ENCODE measurements at places on chromosomes 2 and 18.

DNA sequence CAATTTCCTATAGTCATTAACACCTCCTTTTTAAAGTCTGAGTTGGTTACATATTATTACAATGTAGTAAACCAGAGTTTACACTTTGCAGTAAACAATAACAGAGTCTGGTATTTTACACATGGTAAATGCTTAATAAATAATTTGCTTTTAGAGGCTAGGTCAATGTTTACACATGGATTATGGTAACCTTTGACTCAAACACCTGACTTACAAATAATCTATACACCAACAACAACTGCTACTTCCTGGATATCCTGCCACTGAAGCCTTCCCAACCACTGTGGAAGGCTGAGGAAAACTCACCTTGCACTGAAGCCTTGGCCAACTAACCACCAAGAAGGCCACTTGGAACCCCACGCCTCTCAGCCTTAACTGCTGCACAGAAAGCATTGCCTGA lies 5.4 kb downstream of the ALS2 start:
- DNase-seq, result no peak

DNA sequence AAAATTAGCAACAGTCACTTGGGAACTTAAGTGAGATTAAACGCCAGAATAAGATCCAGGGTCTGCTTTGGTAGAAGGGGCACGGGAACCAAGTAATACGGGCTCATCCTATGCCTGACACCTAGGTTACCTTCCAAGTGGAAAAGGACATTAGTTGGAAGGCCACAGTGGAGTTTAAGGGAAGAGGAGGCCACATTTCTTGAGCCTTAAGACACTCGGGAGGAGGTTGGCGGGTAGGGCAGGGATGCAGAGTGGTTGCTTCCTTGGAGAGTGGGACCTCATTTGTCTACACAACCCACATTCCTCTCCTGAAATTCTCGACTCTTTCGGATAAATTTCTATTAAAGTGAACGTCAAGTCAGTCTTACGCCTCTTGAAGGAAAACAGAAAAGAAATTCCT lies 510 bp upstream of the DNAH6 start:
- no peak for DNase-seq

DNA sequence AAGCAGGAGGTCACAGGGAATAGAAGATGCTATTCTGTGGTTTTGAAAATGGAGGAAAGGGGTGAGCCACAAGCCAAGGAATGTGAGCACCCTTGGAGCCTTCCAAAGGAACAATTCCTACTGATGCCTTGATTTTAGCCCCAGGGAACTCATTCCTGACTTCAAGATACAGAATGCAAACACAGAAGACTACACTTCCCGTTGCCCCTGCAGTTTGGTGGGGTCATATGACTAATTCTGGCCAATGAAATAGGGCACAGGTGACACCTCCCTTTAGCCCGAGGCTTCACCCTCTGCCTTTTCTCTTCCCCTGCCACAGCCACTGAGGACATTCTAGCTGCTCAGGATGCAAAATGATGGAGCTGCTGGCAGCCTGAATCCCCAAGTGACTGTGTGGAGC lies 126.1 kb downstream of the INHBB start:
- DNase-seq, result no peak

DNA sequence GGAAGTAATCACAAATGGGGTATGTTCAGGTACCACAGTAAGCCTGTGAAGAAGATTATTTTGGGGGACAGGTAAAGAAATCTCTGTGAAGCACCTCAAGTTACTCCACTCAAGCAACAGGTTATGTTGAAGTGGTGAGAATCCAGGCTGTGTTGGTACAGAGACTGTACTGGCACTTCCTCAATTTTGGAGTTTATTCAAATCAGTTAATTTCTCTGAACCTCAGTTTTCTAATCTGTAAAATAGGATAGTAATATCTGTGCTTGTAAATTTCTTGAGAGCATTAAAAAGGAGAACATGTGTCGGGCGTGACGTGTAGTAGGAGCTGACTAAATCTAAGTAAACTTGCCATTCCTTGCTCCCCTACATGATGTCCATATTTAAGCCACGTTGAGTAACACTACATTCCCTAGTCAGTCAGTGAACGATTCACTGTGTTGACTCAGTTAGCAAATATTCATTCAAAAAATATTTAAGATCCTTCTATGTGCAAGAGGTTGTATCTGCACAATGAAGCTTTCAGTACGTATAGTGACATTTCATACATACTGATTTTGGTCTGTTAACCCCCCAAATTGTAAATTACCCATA lies 504.2 kb downstream of the ZEB2 start:
- DNase-seq, result no peak

- DNase-seq, result no peak
These were observed 143.4 kb downstream of the NR4A2 start for GRCh38 chr2:156189143-156189542.

DNA sequence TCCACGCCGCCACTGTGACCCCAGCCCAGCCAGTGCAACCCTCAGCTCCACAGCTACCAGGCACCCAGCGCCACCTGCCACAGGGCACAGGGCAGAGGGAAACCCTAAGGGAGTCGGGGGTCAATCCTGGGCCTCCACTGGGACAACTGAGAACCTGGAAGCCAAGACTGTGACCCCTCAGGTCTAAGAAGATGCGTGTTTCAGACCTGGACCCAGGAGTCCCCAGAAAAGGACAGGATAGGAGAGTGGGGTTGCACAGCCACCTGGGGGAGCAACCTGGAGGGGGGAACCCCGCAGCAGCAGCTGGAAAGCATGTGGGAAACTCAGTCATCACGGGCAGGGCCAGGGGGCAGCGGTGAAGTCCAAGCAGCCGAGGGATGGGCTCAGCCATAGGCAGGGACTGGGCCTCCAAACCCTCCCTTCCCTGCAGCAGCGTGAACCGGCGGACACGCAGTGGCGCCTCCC lies 4.1 kb downstream of the ESPNL start:
- no peak for DNase-seq

DNA sequence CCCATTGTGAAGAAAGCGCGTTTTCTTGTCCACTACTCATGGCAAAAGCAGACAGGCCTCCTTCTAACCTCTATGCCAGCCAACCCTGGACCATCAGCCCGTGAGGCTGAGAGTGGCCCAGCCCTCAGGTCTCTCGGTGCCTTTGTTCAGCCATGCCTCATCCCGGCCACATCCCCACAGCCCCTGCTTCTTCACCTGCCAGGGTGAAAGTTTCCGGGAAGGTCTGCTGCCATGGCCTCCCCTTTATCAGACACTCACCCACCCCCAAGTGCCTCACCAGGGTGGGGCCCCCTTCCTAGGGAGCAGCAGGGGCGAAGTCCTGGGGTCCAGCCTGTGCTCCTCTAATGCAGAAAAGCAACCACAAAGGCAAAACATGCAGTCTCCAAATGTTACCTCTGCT lies 478.4 kb upstream of the SALL3 start:
- DNase-seq, result no peak

DNA sequence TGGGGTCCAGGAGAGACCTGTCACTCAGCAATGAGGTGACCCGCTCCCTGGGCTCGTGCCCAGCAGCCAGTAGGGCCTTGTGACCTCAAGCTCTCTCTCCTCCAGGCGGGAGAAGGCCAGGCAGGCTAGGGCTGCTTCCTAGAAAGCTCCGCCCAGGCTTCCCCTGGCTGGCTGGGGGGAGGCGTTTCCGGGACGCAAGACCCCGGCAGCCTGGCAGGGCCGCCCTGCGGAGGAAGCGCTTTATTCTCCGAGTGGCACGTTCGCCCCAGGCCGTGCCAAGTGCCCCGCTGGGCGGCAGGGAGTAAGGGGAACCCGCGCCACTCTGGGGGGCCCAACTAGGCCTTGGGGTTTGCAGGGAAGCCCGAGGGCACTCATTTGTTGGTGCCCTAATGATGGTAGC lies 21.2 kb upstream of the EPAS1 start:
- DNase-seq, result no peak

GRCh38 chr2:186256540-186256939 lies 229.5 kb upstream of the ZC3H15 start:
- no peak for DNase-seq

DNA sequence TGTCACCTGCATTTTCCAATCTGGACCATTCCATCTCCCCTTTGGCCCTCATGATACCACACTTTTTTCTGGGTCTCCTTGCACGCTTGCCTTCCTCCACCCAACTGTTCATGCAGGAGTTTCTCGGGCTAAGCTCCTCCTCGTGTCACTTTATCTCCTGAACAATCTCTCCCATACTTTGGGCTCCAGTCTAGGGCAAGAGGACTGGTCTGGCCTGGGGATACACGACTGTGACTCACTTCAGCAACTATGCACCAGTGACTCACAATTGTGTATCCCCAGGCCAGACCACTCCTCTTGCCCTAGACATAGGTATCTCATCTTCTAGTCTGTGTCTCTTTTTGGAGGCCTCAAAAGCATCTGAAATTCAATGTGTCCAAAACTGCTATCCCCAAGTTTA lies 149.4 kb upstream of the PTPRM start:
- DNase-seq, result no peak

DNA sequence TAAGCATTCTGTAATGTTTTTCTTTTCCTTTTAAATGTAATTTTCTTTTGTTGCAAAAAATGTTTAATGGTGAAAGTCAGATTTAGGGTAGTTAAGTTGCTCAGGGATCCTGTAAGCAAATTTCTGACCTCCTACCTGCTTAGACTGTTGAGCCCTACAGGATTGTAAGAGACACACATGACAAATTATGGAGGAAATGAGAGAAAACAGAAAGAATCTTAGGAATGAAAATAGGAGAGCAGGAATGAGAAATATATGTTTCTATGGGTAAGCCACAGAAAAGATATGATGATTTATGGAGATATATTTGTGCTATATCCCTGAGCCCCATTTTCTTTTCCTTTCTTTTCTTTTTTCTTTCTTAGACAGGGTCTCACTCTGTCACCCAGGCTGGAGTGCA lies 28.3 kb downstream of the CYBRD1 start:
- DNase-seq, result no peak

GRCh38 chr2:216621292-216621691 lies 11.9 kb upstream of the IGFBP2 start:
- no peak for DNase-seq

DNA sequence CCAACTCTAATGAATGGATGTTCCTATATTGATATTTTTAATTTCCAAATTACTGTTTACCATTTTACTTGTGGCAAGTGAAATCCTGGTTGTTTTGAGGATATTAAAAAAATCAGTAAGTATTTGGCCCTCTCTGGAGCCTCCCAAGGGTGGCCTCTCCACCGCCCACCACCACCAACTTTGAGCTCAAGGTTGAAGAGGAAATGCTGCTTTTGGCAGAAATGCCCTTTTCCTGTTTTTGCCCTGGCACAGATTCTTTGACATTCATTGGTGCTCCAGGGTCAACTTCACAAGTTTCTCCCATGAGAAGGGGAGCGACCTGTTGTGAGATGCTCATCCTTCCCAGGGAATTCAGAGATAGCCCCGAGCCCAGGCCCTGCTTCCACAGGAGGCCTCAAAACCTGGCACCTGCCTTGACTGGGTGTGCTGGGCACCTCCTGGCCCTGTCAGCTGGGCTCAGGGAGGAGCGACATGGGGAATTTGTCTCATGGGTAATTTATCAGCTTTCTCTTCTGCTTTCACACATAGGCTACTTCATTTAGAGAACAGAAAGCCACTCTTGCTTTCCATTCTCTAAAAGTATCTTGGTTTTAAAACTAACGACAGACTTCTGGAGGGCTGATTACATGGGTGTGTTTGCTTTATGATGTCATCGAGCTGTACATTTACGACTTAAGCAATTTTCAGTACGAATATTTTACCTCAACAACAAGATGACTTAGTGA lies 6.9 kb downstream of the CD8A start:
- DNase-seq, result no peak

GRCh38 chr2:607709-608108 lies 69.5 kb downstream of the TMEM18 start:
- DNase-seq, result no peak

- DNase-seq, result no peak
These were observed 7.8 kb upstream of the FSHR start for GRCh38 chr2:49162151-49162550.

GRCh38 chr18:42792731-42793130 lies 322.8 kb downstream of the RIT2 start:
- no peak for DNase-seq

- no peak for DNase-seq
These were observed 171.1 kb upstream of the MC4R start for GRCh38 chr18:60543646-60544045.

GRCh38 chr2:24353973-24354372 lies 6.4 kb downstream of the ITSN2 start:
- no peak for DNase-seq

DNA sequence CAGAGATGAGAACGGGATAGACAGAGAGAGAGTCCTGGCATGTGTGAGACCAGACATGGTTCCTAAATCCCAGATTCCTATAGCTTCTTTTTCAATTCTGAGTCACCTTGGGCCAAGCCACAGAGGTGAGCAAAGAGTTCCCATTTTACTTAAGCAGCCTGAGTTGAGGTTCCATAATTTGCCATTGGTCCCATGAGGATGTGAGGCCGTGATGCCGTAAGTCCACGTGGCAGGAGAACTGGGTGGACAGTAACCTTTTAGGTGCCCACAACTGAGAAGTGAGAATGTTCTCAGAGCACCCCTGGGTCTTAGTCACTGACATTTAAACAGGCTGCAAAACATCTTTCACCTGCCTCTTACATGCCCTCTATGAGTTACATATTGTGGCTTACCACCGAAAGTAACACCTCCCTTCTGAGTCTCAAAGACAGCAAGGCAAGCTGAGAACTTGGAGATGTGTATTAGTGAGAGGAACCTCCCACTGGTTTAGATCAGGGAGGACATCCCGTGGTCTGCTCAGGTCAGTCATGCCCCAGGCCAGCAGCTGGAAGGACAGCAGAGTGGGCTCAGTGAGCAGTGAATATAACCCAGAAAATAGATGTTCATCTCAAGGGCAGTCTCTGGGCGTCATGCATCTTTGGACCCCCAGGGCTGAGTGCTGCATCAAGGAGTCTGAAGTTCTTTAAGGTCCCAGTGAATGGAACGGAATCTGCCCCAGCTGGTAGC lies 127.9 kb upstream of the LGALSL start:
- DNase-seq, result no peak

DNA sequence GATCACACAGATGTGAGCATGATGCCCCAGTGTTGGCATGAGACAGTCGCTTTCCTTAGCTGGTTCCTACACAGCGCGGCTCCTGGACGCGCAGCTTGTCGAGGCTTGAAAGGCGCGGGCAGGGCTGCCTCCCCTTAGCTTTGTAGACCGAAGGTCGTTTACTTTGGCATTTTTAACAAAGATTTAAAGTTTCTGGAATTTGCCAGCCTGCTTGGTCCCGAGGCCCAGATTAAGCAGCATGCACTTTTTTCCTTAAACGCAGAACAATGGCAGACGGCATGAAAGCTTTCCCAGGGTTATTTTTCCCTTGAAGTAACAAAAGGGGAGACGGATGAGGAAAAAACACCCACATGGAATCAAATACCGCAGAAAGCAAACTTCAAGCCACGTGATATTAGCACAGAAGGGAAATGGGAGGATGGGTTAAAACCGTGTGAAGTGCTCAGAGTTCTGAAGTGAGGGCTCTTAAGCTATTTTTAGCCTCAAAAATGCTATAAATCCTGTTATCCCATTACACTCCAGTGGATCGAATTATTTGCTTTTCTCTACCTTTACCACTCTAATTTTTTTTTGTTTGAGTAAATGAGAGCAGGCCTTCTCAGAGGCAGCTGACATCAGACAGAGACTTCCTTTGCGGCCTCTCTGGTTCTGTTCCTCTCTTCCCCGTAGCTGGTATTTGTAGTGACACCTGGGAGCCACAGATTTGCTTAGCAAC lies 55.7 kb downstream of the NPAS2 start:
- DNase-seq, result no peak

GRCh38 chr2:148237911-148238310 lies 217.0 kb downstream of the MBD5 start:
- no peak for DNase-seq

GRCh38 chr2:75787532-75788132 lies 76.9 kb upstream of the GCFC2 start:
- no peak for DNase-seq

- DNase-seq, result no peak
These were observed 634 bp downstream of the PTPRM start for GRCh38 chr18:7567474-7568425.

GRCh38 chr2:219634951-219635751 lies 7.7 kb downstream of the SLC4A3 start:
- DNase-seq, result no peak

Measured in stimulated activated CD4-positive, alpha-beta T cell treated with anti-CD3 and anti-CD28 coated beads, TNF-alpha, amount 100 ng/mL, for 1 hour (primary cell).